HepG2 (cell line): ENCODE measurements at places on chromosomes 11 and 22.

GRCh38 chr11:40975076-40975475, 484.4 kb downstream of the LRRC4C start:
- no peaks in the 10 kb centered on the region for H3K4me1 ChIP-seq
- no peak for DNase-seq
- no peak overlapping the region for H3K27ac ChIP-seq
- no peaks in the 10 kb centered on the region for H3K36me3 ChIP-seq
- no peak overlapping the region for H3K4me3 ChIP-seq

DNA sequence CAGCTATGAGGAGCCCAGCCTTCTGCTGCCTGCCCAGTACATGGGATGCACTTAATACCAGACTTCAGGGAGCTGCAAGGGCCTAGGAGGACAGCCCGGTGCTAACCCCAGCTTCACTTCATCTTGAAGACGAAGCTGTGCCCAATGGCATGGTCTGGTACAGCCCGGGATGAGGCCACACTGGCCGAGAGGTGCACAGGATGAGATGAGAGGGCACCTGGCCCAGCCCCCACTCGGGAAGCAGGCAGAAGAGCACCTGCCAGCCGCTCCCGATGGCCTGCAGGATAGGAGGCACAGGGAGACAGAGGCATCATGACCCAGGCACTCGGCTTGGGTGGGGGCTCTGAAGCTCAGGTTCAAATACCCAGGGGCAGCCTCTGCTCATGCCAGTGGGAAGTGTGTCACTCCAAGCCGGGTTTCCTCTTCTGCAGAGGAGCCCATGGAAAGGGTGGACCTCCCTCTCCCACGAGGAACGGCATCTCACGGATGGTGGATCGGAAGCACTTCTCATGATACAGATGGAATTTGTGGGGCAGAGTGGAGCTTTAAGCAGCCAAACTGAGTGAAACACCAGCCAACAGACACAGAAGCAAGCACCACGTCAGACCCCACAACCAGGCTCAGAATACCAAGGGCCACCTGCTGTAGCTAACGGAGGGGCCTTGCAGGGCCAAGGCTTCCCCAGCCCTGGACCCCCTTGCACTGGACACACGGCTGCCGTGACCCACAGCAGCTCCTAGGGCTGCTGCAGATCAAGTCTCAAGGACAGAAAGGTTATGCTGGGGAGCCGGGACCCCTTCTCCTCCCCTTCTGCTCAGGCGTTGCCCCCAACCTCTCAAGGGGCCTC, 875.2 kb downstream of the BRD1 start:
- no peaks in the 10 kb centered on the region; the same call in 1 of the 2 replicates for H3K27me3 ChIP-seq
- no peaks in the 10 kb centered on the region for H3K36me3 ChIP-seq
- H3K27ac ChIP-seq, result no peak overlapping the region
- DNase-seq, result no peak

- no peak overlapping the region for H3K27ac ChIP-seq
- no peak for DNase-seq
- no peak overlapping the region for H3K4me3 ChIP-seq
- H3K4me1 ChIP-seq, result no peaks in the 10 kb centered on the region
- no peaks in the 10 kb centered on the region for H3K36me3 ChIP-seq
Measured at GRCh38 chr11:107821199-107821927, 37.2 kb downstream of the SLC35F2 start.

- no peak overlapping the region for H3K27ac ChIP-seq
- peaks cover 2% of the 10 kb centered on the region for H3K27me3 ChIP-seq
- no peaks in the 10 kb centered on the region for H3K4me1 ChIP-seq
- H3K36me3 ChIP-seq, result no peaks in the 10 kb centered on the region
Measured at GRCh38 chr11:11038352-11038751, 180.5 kb upstream of the ZBED5 start.

- no peak overlapping the region for H3K4me3 ChIP-seq
- no peak overlapping the region for H3K27ac ChIP-seq
- peaks cover 37% of the 10 kb centered on the region for H3K36me3 ChIP-seq
- DNase-seq, result no peak
Measured at GRCh38 chr22:39514373-39514973, 5.9 kb upstream of the ATF4 start.

DNA sequence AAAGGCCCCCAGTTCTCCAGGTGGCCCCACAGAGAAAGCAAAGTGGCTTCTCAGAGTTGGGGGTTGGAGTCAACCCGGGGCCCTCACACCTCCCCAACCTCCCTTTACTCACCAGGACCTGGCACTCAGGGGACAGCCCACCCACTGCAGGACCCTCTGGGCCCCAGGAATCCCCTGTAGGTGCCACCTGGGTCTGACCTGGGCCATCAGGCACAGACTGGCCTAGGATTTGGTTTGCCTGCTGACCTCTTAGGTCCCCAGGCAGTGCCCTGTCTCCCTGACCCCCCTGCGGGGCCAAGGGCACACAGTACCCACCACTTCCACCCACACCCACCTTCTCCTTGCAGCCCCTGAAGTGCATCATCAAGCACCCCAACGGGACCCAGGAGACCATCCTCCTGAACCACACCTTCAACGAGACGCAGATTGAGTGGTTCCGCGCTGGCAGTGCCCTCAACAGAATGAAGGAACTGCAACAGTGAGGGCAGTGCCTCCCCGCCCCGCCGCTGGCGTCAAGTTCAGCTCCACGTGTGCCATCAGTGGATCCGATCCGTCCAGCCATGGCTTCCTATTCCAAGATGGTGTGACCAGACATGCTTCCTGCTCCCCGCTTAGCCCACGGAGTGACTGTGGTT, 16.0 kb downstream of the POLR3H start:
- peak overlapping the region; percentile 58 for H3K27ac ChIP-seq
- H3K4me1 ChIP-seq, result peaks cover 71% of the 10 kb centered on the region
- no peak overlapping the region for H3K4me3 ChIP-seq
- H3K27me3 ChIP-seq, result no peaks in the 10 kb centered on the region
- peaks cover 70% of the 10 kb centered on the region for H3K36me3 ChIP-seq
- DNase-seq, result no peak

- DNase-seq, result no peak
- no peak overlapping the region for H3K4me3 ChIP-seq
- H3K27me3 ChIP-seq, result no peaks in the 10 kb centered on the region; the same call in none of the 2 replicates
- no peaks in the 10 kb centered on the region for H3K36me3 ChIP-seq
- no peak overlapping the region for H3K27ac ChIP-seq
- no peaks in the 10 kb centered on the region for H3K4me1 ChIP-seq
Measured at GRCh38 chr11:114832532-114833125, 154.3 kb downstream of the NXPE2 start.

GRCh38 chr22:23908587-23909205, 14.5 kb downstream of the MIF start:
- H3K27ac ChIP-seq, result peak overlapping the region; percentile 9
- no peak overlapping the region for H3K4me3 ChIP-seq
- H3K27me3 ChIP-seq, result no peaks in the 10 kb centered on the region; the same call in 2 of the 3 replicates
- DNase-seq, result no peak
- peaks cover 49% of the 10 kb centered on the region for H3K4me1 ChIP-seq

DNA sequence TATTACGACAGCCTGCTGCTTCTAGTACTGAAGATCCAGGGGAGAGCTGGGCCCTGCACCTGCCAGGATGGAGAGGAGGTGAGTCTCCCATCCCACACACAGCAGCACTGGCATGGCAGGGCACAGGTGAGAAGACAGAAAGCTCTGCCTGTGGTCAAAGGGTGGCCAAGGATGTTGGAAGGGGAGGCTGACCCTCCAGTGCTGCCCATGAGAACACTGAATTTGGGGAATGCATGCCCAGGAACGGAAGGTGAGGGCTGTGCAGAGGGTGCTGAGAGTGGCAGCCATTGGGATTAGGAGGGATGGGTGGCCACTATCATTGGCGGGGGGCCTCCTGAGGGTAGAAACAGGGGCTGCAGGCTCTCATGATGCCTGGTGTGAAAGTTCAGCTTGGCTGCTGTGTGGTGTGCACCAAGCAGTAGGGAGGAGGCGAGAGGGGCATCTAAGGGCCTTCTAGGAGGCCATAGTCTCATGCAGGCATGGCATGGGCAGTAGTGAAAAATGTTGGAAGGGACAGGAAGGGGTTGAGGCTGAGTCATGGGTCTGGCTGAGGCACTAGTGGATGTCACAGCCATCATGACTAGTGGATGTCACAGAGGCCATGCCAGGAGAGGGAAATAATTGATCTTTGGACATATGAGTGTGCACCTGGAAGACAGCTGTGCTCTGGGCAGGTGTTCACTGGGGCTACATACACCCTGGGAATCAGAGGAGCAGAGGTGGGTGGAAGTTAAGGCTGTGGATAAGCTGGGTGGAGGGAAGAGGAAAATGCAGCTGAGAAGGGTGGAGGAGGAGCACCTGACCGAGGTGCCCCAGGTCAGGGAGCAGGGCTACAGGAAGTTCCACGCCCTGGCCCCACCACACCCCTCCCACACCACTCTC, 2.5 kb upstream of the LRRC74B start:
- no peaks in the 10 kb centered on the region for H3K36me3 ChIP-seq
- H3K27me3 ChIP-seq, result peaks cover 31% of the 10 kb centered on the region; the same call in 2 of the 3 replicates
- H3K4me3 ChIP-seq, result no peak overlapping the region
- H3K4me1 ChIP-seq, result peaks cover 12% of the 10 kb centered on the region; the same call in 1 of the 2 replicates
- DNase-seq, result no peak
- no peak overlapping the region for H3K27ac ChIP-seq

DNA sequence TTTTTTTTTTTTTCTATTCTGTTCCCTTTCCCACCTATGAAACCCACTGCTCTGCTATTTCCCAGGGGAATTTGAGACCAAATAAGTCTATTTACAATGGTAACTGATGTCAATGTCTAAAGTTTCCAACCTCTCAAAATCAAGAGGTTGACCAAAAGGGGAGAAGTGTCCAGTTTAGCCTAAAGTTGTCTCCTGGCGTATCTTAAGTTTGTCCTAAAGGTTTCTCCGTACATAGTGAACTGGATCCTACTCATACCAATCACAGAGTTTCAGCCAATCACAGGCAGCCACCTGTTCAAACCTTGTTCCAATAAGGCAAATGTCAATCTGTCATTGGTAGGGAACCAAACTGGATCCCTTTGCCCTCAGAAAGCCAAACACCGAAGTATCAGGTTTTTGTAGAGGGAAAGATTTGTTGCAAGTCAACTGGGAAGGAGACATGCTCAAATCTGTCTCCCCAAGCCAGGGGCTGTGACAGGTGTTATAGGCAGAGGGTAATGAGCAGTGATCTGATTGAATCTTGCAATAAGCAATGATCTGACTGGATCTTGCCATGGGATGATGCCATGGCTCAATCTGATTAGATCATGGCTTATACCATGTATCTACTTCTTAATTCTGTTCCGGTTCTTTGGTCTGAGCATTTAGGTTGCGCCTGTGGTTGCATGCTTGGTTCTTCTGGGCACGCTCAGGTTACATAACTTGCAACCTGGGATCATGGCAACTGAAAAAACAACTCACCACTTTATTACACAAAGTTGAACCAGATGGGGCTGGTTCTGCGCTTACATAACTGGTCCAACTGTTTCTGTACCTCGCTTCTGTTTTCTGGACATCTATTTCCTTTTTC, 1.1 kb upstream of the VPS37C start:
- H3K27ac ChIP-seq, result peak overlapping the region; percentile 96
- DNase-seq, result peak; percentile 69
- no peaks in the 10 kb centered on the region for H3K27me3 ChIP-seq
- H3K4me3 ChIP-seq, result peak overlapping the region; percentile 71

DNA sequence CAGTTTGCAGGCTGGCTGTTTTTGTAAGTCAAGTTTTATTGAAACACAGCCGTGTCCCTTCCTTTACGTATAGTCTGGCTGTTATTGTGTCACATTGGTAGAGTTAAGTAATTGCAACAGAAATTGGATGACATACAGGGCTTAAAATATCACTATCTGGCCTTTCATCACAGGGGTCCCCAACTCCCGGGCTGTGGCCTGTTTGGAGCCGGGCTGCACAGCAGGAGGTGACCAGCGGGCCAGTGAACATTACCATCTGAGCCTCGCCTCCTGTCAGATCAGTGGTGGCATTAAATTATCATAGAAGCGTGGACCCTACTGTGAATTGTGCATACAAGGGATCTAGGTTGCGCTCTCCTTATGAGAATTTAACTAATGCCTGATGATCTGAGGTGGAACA, 31.7 kb downstream of the EXT2 start:
- H3K27me3 ChIP-seq, result no peaks in the 10 kb centered on the region
- no peak overlapping the region for H3K4me3 ChIP-seq
- peaks cover 58% of the 10 kb centered on the region for H3K36me3 ChIP-seq
- H3K27ac ChIP-seq, result no peak overlapping the region

GRCh38 chr11:2436013-2436520, 8.2 kb downstream of the TRPM5 start:
- no peak overlapping the region for H3K27ac ChIP-seq
- peaks cover 10% of the 10 kb centered on the region for H3K27me3 ChIP-seq
- no peak for DNase-seq
- H3K4me3 ChIP-seq, result no peak overlapping the region

- H3K27ac ChIP-seq, result peak overlapping the region; percentile 53
- H3K4me1 ChIP-seq, result peaks cover 77% of the 10 kb centered on the region
- H3K27me3 ChIP-seq, result no peaks in the 10 kb centered on the region
- no peak overlapping the region for H3K4me3 ChIP-seq
- peak; percentile 82 for DNase-seq
- H3K36me3 ChIP-seq, result no peaks in the 10 kb centered on the region
Measured at GRCh38 chr22:33510429-33510904, 409.8 kb downstream of the LARGE1 start.

- H3K4me1 ChIP-seq, result no peaks in the 10 kb centered on the region
- no peak overlapping the region for H3K4me3 ChIP-seq
- no peak for DNase-seq
- peaks cover 6% of the 10 kb centered on the region; the same call in 1 of the 3 replicates for H3K36me3 ChIP-seq
- H3K27ac ChIP-seq, result no peak overlapping the region
Measured at GRCh38 chr11:13415201-13415600, 47.8 kb downstream of the BTBD10 start.

GRCh38 chr11:10309163-10310093, 4.6 kb downstream of the ADM start:
- H3K4me3 ChIP-seq, result no peak overlapping the region
- no peaks in the 10 kb centered on the region for H3K27me3 ChIP-seq
- no peaks in the 10 kb centered on the region for H3K36me3 ChIP-seq
- H3K27ac ChIP-seq, result no peak overlapping the region

DNA sequence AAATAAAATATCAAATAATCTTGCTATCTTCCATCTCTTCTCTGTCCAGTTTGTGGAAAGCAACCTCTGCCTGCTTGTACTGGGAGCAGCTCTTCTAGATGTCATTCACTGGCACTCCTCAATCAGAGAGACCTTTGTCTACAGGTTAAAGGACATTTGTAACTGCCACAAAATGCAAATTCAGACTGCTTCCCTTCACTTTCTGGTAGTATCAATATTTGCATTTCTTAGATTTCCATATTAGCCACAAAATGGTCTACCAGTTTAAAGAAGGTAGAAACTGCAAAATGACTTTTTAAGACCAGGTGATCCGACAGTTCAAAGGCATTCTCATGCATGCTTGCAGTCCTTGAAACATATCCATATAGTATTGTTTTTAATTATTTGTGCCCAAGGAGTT, 51.7 kb upstream of the RCN1 start:
- H3K4me1 ChIP-seq, result no peaks in the 10 kb centered on the region
- H3K27me3 ChIP-seq, result no peaks in the 10 kb centered on the region
- H3K36me3 ChIP-seq, result no peaks in the 10 kb centered on the region
- DNase-seq, result no peak

- no peaks in the 10 kb centered on the region for H3K4me1 ChIP-seq
- DNase-seq, result no peak
- H3K4me3 ChIP-seq, result no peak overlapping the region
- H3K36me3 ChIP-seq, result no peaks in the 10 kb centered on the region
- 0 out of 2 replicates have a peak, but pooled peaks cover 1% of the 10 kb centered on the region for H3K27me3 ChIP-seq
Measured at GRCh38 chr11:128785141-128785540, 82.0 kb downstream of the KCNJ1 start.
